ENCODE measurements at places on chromosomes 3 and 15.

- no peak for DNase-seq
Measured at GRCh38 chr3:133667118-133667517, 5.4 kb upstream of the TOPBP1 start.

- DNase-seq = no peak
Measured at GRCh38 chr15:93553167-93553935, 464.3 kb upstream of the RGMA start.

DNA sequence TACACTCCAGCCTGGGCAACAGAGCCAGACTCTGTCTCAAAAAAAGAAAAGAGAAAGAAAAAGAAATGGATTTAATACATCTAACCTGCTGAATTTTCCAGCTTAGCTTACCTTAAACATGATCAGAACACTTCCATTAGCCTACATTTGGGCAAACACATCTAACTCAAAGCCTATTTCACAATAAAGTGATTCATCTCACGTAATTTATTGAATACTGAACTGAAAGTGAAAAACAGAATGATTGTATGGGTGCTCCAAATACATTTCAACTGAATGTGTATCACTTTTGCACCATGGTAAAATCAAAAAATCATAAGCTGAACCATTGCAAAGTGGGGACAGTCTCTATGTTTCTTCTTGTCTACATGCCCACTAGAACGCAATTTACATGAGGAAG lies 9.0 kb downstream of the PIK3R4 start:
- no peak for DNase-seq

DNA sequence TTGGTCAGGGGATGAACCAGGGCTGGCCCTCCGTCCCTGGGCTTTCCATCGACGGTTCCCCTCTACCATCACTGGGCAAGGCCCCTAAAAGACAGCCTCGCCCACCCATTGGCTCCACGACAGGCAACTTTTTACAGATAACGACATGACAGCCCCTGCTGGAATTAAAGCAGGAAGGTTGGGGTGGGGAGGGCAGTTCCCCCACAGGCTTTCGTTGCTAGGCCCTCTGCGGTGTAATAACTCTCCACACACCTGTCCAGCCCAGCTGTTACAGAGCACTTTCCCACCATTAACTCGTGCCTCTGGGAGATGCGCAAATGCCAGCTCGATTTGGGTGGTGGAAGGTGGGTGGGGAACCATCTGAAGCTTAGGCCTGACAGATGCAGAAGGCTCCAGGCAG lies 264.2 kb upstream of the TLE3 start:
- no peak for DNase-seq

Measured in Kasumi-1 (cell line).